ENCODE measurements at places on chromosomes 7 and 10.

DNA sequence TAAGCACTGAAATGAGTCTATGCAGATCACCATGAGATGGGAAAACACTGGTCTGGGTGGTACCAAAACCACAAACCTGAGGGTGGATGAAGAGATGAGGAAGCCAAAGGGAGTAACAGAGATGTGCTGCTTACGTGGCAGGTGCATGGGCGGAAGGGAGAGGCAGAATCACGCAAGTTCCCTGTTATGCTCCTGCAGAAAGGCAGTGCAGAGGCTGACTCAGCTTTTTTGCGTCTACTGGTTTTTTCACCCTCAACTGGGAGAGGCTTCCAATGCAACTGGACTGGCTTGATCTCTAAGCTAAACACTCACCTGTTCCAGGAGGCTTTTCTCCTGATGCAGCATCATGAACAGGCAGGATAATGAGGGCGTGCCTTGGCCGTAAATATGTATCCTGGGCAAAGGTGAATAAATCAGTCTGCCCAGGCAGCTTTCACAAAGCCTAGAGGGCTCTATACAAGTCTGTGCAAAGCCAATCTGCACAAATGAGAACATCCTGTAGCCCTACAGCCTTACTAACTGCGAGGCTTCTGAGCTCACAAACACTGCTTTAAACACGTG lies 95.4 kb upstream of the AFAP1L2 start:
- no peak for DNase-seq

DNA sequence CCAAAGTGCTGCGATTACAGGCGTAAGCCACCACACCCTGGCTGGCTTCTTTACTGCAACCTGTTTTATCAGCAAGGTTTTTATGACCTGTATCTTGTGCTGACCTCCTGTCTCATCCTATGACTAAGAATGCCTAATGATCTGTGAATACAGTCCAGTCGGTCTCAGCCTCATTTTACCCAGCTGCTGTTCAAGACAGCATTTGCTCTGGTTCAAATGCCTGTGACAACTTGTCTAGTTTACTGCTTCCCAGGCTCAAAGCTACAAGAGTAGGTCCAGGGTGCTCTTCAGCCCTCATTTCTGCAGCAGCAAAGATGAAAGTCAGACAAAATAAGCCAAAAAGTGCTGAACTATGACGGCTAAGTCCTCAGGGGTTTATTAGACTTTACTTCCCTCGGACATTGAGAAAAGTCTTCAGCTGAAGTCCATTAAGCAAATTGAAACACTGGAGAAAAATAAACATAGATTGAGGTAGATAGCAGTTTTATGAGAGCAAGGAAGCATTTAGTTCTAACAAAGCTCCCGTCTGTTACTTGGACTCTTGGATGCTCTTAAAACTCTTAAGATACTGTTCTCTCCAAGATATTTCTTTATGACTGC lies 12.5 kb upstream of the LYZL1 start:
- DNase-seq = no peak

- DNase-seq = no peak
Measured at GRCh38 chr7:123823898-123824753, 20.8 kb upstream of the HYAL4 start.

DNA sequence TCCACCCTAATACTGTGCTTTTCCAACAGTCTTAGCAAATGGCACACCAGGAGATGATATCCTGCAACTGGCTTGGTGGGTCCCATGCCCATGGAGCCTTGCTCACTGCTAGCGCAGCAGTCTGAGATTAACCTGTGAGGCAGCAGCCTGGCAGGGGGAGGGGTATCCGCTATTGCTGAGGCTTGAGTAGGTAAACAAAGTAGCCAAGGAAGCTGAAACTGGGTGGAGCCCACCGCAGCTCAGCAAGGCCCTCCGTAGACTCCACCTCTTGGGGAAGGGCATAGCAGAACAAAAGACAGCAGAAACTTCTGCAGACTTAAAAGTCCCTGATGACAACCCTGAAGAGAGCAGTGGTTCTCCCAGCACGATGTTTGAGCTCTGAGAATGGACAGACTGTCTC lies 399.0 kb downstream of the CCSER2 start:
- no peak for DNase-seq

- no peak for DNase-seq
Measured at GRCh38 chr10:44981172-44982113, 2.8 kb upstream of the DEPP1 start.

DNA sequence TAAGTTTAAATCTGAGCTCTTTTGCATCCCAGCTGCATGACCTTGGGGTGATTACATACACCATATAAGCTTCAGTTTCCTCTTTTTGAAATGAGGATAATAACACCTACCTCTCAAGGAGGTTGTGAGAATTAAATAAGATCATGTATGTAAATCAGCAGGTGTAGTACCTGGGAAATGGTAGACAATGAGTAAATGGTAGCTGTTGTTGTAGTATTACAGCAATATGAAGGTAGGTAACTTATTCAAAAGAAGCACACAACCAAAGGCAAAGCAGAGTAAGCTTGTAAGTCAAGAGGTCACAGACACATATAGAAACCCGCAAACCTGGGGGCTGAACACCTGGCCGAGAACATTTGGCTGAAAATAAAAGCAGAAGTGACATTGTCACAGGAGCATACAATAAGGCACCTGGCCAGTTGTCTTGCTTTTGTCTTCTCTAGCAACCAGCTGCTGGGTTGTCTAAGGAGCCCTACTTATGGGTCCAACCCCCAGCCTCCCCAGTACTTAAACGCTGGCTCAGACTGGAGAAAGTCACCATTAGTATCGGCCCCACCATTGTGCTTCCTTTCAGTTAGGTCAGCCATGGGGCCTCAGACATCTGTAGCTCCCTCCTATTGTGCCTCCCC lies 203.6 kb upstream of the MKLN1 start:
- no peak for DNase-seq
